Esophagus muscularis mucosa (tissue), 4 donors: ENCODE measurements at places on chromosomes 5 and 9. TPM values are rescaled to one million over a fixed set of nuclear protein-coding genes. Genes with fewer than 3 reads are reported as not detected.

The LYSMD3 gene
- total RNA-seq = 16.1 TPM

The EFNA5 gene
- total RNA-seq = 2.8 TPM

The IL3 gene
- total RNA-seq = not detected

The CTXN3 gene
- total RNA-seq = not detected

- DNase-seq = no peak
These were observed 22.6 kb upstream of the HK3 start for GRCh38 chr5:176921714-176922113.

DNA sequence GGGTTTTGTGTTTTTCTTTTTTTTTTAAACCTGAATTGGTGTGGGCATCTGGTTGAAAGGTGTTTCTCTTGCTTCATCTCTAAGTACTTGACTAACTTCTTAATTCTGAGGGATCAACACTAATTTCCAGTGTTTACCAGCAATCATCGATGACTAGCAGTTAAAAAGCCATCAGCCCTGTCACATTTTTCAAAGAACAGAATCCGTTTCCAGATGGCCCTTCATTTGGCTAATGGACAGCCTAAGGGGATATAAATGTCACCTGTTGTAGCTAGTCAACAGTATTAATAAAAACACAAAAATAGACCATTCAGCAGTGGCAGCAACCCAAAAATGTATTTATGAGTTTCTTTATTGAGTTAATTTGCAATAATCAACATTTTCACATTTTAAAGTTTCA, 1076.5 kb downstream of the MAT2B start:
- DNase-seq = no peak

DNA sequence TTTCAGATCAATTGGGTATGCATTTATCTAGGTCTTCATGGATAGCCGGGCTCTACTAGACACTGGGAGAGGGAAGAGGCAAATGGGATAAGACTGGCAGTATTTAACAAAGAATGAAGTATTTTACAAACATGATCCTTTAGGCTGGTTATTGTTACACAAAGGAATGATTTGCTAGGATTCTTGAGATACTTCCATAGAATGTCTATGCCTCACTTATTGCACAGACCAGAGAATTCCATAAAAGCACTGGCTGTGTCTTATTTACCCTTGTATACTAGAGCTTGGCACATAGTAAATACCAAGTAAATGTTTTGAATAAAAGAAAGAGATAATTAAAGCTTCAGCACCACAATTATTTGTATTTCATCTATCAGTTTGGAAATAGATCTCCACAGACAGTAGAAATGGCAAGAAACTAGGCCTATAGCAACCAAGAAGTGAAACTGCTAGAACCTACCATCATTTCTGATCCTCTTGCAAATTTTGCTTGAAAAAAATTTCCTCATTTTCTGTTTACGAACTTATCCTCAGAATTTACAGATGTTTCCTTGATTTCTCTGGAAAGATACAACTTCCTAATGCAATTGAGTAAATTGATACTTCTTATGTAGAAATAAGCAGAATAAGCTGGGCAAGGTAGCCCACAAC, 3.8 kb downstream of the PDCD1LG2 start:
- no peak for DNase-seq

GRCh38 chr9:129254566-129255287, 76.7 kb upstream of the IER5L start:
- DNase-seq = no peak

The TTC16 gene
- total RNA-seq = not detected

DNA sequence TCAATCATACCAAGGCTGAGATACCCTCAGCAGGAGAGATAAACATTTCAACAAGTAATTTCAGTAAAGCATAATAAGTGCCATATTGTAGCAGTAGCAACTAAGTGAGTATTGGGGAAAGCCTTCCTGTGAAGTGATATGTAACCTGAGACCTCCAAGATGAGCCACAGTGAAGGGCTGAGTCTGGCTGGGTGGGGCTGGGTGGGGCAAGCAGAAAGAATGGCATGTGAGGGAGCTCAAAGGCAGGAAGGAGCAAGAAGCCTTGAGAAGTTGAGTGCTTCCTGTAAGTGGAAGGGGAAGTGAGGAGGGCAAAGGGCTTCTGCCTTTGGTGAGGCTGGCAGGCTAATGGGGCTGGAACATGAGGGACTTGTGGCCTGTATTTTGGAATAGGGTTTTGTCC, 19.7 kb upstream of the ASTN2 start:
- no peak for DNase-seq

DNA sequence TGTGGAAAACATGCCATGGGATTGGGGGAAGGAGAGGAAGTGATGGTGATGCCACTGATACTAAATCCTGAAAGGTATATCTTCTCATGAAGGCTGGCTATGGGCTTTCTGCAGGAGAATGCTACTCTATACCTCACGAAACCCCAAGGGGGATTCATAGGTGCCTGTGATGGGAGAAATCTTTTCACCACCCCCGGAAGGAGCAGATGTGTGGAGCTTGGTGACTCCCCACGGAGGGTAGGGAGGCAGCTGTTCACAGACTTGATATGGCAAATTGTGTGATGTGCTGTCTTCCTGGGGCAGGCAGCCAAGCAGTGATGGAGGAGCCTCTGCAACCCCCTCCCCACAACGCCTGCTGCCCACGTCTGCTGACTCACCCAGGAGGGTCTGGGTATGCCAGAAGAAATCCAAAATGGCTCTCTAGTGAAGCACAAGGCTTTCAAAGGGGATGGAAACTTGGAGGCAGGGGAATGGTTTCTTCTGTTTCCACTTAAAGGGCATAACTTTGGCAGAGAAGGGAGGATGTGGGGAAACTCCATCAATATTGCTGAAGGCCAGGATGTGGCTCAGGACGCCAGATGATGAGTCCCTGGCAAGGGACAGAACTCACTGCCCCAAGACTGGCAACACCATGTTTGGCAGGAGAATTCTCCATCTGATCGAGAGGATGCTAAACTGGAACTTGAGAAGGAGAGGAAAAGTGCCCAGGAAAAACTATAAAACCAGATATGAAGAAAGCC, 188.3 kb downstream of the GABBR2 start:
- peak; percentile 84 for DNase-seq

DNA sequence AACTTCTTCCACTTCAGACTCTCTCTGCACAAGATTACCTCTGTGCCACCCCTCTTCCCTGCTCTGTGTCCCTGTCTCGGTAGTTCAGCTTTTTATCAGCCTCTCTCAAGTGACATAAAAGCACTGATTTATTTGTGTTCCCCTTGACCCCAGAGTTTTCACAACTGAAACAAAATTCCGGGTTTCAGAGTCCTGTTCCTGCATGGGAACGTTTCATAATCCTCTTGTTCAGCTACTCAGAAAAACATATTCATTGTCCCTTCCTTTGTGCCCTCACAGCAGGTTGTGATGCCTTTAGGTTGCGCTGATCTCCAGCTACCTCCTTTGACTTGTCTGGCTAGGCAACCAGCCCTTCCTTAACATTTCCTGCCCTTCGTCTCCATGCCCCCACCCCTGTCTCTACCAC, 13.7 kb upstream of the ITGA1 start:
- no peak for DNase-seq

DNA sequence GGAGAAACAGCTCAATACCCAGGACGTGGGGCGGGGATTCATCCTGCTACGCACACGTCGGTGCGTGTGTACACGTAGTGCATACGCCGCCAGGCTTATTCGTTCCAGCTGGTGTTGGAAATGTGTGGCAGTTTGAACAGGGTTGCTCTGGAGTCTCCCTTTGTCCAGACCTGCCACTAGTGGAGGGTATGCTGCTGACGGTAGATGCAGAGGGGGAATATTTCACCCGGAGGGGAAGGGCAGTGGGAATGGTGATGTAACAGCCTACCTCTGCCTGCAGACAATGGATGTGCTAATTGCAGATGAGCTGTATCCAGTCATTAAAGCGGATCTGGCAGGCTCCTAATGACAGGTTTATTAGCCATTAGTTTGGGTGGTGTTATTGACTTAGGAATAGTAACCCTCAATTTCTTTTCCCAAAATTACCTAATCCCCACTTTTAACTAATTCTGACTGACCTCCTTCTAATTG, 142.7 kb downstream of the PAX5 start:
- no peak for DNase-seq

- no peak for DNase-seq
These were observed 356.1 kb downstream of the TUSC1 start for GRCh38 chr9:25322142-25322541.

The JMY gene
- total RNA-seq = 33.2 TPM

DNA sequence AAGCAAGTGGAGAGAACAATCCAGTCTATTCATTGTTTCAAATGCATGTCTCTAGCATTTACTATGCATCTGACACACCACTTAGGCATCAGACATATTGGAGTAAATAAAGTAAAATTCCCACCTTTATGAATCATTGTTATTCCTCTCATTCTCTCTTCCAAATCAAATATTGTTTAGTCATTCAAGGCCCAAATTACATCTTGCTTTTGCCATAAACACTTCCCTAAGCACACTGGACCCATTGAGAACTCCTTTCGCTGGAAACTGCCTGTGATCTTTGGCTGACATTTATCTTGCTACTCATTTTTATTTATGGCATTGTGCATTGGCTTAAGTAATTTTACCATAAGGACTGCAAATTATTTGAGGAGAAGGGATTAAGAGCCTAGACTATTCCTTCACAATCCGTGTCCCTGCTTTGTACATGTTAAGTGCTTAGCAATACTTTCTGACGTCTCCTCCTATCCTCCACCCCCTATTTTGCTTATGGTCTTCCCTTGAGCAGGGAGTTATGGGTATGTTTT, 7.4 kb downstream of the C5orf46 start:
- DNase-seq = no peak

GRCh38 chr5:55699041-55699688, 13.0 kb downstream of the SLC38A9 start:
- no peak for DNase-seq

- no peak for DNase-seq
These were observed 512.2 kb upstream of the ZNF608 start for GRCh38 chr5:125258615-125259014.

DNA sequence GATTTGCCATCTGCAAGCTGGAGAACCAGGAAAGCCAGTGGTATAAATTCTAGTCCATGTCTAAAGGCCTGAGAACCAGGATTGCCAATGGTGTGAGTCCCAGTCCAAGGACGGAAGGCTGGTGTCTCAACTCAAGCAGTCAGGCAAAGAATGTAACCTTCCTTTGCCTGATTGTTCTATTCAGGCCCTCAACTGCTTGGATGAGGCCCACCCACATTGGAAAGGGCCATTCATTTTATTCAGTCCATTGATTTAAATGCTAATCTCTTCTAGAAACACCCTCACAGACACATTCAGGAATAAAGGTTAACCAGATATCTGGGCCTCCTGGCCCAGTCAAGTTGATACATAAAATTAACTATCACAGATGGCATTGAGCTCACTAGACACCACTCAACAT, 427.8 kb downstream of the ZNF608 start:
- no peak for DNase-seq

DNA sequence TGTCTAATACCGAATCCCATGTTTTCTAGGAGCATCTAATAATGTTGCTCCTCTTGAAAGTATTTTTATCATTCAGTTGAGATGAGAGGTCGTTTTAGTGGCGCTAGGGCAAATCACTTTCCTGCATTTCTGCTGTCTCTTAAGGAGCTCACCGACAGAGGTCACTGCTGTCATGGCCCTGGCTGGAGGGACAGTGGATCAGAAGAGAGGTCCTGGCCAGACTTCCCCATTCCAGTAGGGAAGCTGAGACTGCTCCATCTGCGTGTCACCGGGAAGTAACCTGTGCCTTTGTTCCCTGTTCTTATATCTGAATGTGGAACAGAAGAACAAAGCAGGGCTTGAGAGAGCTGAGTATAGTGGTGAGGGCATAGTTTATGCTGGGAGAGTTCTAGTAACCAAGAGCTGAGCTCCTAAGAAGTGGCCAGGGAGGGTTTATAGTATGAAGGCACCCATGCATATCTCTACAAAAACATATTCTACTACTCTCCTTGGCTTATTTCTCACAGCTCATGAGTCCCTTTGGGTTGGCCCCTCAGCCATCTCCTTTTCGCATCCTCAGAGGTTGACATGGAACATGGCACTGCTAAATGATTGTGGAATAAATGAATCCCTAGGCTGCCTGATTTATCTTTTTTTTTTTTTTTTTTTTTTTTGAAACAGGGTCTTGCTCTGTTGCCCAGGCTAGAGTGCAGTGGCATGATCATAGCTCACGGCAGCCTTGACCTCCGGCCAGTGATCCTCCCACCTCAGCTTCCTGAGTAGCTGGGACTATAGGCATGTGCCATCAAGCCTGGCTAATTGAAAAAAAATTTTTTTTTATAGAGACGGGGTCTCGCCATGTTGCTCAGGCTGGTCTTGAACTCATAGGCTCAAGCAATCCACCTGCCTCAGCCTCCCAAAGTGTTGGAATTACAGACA, 27.2 kb downstream of the ATP6V0E1 start:
- DNase-seq = no peak

- no peak for DNase-seq
These were observed 832.0 kb upstream of the ARRDC3 start for GRCh38 chr5:92215116-92215515.

The NTNG2 gene
- total RNA-seq = 5.7 TPM
